NCI-H187 treated with DMSO at 0.1 percent for 48 hours (cell line): ENCODE measurements at places on chromosomes 4 and X.

DNA sequence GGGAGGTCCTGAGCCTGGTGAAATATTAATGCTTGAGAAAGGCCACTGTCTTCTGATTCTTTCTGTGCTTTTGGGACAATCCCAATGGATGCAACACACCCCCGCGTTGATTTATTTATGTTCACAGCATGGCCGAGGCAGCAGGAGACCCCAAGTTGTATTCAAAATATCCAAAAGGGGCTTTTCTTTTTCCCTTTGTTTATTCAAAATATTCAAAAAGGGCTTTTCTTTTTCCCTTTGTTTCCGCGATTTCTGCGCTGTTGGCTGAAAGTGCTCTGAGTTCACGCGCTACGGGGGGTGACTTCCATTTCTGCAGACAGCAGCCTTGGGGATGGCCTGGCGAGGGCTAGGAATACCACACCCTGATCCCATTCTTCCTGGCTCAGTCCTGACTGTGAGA, 59.5 kb upstream of the PPP2R3B start:
- no peak for DNase-seq

DNA sequence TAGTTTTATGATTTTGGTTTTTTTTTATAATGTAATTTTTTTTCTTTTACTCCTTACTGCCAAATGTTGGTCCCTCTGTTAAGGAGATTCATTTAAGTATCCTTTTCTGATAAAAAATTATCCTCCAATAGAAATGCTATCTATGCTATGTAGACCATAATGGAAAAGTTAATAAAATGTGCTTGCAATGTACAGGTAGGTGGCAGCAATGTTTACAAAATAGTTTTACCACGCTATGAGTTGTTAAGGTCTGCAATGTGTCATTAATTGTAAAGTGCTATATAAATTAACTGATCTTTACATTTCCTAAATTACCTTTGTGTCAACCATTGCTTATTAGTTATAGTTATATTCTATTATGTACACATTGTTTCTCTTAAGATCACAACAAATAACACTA, 3.8 kb upstream of the CENPC start:
- DNase-seq, result peak; percentile 17

DNA sequence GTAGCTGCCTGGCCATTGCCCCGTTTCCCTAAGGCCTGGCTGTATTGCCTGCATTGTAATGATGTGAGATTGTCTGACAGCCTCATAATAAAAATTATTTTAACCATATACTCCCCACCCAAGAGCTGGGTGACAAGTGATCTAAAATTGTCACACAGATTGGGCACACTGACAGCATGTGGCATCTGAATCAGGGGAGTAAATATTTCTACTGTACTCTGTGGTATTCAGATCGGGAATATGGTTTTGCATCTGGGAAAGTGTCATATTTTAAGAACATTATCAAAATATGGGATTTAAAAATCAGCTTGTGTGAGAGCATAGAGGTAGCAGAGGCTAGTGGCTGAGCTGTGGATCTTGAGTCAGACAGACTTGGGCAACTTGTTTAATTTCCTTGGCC, 135.8 kb upstream of the PDLIM3 start:
- DNase-seq, result no peak

DNA sequence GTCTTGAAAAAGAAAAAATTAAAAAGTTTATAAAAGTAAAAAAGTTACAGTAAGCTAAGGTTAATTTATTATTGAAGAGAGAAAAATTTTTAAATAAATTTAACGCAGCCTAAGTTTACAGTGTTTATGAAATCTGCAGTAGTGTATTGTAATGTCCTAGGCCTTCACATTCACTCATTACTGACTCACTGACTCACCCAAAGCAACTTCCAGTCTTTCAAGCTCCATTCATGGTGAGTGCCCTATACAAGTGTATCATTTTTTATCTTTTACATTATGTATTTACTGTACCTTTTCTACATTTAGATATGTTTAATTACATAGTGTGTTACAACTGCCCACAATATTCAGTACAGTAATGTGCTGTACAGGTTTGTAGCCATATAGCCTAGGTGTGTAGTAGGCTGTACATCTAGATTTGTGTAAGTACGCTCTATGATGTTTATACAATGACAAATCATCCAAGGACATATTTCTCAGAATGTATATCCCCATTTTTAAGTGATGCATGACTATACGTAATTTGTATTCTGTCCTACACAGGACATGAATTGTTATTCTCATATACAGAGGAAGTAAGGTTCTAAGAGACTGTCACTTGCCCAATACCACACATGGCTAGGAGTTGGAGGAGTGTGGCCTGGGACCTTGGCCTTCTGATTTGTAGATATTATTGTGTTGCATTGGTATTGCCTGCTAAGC, 19.5 kb upstream of the PDCL2 start:
- no peak for DNase-seq

DNA sequence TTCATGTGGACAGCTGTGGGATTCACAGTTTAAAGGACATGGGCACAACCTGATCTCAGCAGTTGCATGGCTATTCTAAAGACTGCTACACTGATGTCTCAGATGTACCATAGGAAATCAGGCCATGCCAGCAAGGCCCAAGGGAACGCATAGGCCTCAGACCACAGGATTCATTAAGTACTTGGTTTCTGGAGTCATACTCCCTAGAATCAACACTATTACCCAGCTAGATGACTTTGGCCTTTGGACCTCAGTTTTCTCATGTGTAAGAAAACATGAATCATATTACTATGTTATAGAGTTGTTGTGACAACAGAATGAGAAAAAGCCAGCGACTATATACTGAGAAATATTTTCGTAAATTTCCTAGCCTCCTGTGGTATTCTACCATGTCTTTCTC, 67.9 kb downstream of the NHS start:
- DNase-seq, result no peak

- no peak for DNase-seq
Measured at GRCh38 chr4:118082182-118082581, 47.9 kb downstream of the NDST3 start.

DNA sequence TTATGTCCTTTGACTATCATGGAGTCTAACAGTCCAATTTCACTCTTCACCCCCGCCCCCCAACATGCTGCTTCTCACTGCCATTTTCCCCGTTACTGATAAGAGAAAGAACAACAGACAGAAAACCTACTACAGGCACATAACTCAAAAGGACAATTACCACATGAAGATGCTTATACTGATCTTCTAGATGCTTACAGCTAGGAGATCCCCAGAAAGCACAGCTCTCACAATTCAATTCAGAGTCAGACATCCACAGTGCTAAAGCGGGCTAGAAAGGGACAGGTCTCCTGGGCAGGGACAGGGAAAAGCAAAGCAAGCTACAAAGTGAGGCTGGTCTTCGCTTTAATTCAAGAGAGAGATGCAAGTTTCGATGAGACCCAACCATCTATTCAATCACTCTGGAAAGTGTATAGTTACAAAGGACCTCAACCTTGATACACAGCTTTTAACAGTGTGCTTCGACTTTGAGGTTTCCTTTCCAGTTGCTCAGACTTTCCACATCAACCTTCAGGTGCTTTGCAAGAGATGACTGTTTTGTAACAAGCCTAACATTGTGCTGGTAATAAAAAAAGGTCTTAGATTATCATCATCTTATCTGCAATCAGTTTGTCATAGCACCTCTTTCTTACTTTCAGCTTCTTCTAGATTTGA, 60.9 kb downstream of the LEF1 start:
- DNase-seq, result no peak

- no peak for DNase-seq
Measured at GRCh38 chrX:110265661-110266060, 52.2 kb downstream of the AMMECR1 start.

- no peak for DNase-seq
Measured at GRCh38 chr4:168648929-168649328, 152.1 kb downstream of the PALLD start.

DNA sequence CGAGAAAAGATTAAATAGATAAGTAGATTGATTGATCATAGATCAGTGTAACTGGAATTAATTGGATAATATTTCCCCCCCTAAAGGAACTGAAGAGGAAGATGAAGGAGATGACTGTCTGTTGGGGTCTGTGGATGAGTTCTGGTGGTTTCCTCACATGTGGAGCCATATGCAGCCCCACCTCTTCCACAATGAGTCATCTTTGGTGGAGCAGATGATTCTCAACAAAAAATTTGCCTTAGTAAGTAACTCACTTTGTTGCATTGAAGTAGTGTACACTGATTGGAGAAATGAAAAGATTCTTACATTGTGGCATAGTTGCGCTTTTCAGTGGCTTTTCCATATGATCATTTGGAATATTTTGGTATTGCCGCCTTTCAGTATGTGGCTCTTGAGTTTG, 80.4 kb downstream of the NDST3 start:
- no peak for DNase-seq

GRCh38 chrX:107709266-107709806, 66.3 kb downstream of the TSC22D3 start:
- DNase-seq, result no peak

- DNase-seq, result no peak
Measured at GRCh38 chr4:113328514-113328913, 279.1 kb downstream of the ANK2 start.

DNA sequence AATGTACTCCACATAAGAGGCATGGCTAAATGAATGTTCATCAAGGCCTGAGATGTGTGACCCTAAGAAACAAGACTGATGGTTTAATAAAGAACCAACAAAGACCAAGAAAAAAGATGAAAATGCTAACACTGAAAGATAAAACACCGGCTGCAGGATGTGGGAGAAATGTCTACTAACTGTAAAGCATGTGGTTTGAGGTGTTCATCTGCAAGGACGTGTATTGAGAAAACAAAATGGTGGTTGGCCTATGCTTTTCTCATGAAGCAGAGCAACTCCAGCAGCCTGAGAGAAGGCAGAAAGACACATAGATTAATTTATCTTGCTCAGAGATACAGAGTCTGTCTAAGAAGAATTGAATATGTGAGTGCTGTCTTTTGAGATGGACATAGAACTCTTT, 109.3 kb downstream of the KDR start:
- DNase-seq, result no peak

- DNase-seq, result no peak
Measured at GRCh38 chr4:72006586-72006985, 25.2 kb upstream of the NPFFR2 start.

DNA sequence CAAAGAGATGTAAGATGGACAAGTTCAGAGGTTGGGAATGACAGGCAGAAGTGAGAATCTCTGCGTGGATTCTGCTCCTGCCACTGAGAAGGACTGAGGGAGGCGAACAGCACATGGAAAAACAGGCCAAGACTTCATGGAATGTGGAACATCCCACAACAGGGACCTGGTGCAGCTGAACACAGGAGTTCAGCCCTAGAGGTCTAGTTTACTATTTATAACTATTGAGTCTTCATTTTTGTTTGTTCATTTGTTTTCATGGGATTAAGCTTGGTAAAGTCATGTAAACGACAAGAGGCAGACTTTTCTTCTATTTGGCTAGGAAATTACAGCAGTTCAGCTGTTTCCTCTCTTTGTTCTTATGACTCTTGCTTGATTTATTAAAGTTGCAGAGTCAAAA, 234.5 kb downstream of the MAML3 start:
- DNase-seq, result no peak
